Hypothalamus (tissue), 51 donors: ENCODE measurements at places on chromosomes 16 and 17.
A peak's percentile ranks its signal among the peaks of the same experiment; 100 is the strongest.

DNA sequence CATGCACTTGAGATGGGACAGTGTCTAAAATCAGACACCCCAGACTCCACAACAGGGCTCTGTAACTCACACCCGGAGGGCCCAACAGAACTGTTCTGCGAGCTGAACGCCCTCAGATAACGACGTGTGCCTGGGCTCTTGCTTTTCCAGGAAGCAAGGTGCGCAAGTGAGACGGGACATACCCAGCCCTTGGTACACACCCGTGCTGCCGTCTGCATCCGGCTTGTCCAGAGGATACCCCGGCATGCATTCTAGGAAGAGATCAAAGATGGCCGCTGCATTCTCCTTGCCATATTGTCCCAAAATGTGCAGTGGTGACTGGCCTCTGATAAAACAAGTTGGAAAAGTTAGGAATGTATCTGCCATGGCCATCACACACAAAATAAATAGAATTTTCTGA, 29.4 kb downstream of the CYB5D2 start:
- no peak for DNase-seq

- DNase-seq: no peak
Measured at GRCh38 chr17:28427371-28427770, 21.4 kb upstream of the SLC46A1 start.

GRCh38 chr16:67284699-67285646, 5.6 kb downstream of the PLEKHG4 start:
- DNase-seq: no peak

DNA sequence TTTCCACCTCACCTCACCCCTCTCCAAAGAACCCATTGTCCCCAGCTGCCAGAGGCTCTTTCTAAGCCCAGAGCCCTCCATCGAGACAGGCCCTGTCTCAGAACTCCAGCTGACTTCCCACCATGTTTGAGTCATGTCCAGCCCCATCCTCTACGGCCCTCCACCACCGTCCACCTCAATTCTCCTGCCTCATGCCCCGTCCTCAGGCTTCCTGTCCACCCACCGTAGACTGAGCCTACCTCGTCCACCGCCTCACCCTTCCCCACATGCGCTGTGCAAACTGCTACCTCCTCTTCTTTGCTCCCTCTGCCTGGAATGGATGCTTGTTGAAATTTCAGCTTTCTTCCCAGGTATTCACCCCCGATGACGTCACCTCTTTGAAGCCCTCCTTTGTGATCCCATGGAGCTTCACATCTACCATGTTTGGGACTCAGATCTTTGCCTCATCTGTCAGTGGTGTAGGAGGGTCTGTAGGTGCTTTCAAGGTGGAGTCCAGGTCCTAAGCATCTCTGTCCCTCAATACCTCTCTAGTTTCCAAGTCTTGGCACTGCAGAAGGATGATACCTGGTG, 149.0 kb downstream of the MRM1 start:
- DNase-seq: no peak

DNA sequence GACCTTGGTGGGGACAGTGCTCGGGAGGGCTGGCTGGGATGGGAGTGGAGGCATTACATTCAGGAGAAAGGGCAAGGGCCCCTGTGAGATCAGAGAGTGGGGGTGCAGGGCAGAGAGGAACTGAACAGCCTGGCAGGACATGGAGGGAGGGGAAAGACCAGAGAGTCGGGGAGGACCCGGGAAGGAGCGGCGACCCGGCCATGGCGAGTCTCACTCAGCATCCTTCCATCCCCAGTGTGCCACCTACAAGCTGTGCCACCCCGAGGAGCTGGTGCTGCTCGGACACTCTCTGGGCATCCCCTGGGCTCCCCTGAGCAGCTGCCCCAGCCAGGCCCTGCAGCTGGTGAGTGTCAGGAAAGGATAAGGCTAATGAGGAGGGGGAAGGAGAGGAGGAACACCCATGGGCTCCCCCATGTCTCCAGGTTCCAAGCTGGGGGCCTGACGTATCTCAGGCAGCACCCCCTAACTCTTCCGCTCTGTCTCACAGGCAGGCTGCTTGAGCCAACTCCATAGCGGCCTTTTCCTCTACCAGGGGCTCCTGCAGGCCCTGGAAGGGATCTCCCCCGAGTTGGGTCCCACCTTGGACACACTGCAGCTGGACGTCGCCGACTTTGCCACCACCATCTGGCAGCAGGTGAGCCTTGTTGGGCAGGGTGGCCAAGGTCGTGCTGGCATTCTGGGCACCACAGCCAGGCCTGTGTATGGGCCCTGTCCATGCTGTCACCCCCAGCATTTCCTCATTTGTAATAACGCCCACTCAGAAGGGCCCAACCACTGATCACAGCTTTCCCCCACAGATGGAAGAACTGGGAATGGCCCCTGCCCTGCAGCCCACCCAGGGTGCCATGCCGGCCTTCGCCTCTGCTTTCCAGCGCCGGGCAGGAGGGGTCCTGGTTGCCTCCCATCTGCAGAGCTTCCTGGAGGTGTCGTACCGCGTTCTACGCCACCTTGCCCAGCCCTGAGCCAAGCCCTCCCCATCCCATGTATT, 1.1 kb downstream of the CSF3 start:
- DNase-seq: no peak

- DNase-seq: peak; percentile 91
Measured at GRCh38 chr17:20226814-20227482, 217.8 kb downstream of the SPECC1 start.
